ENCODE measurements at places on chromosomes 12 and 14. TPM values are rescaled to one million over a fixed set of nuclear protein-coding genes. Genes with fewer than 3 reads are reported as not detected.

The ACOT6 gene
- total RNA-seq: not detected

The GPRC5D gene
- not detected for total RNA-seq

The KRT3 gene
- total RNA-seq: not detected

The LMNTD1 gene
- not detected for total RNA-seq

The BCL2L2 gene
- 7.1 TPM for total RNA-seq

The SLC4A8 gene
- 0.96 TPM for total RNA-seq

The TGM1 gene
- total RNA-seq: 0.86 TPM

The RIMBP2 gene
- total RNA-seq: not detected

The MYF5 gene
- not detected for total RNA-seq

GRCh38 chr12:77537663-77538062 lies 293.0 kb upstream of the NAV3 start:
- DNase-seq: no peak

GRCh38 chr14:20696764-20697163 lies 8.2 kb downstream of the ANG start:
- no peak for DNase-seq

DNA sequence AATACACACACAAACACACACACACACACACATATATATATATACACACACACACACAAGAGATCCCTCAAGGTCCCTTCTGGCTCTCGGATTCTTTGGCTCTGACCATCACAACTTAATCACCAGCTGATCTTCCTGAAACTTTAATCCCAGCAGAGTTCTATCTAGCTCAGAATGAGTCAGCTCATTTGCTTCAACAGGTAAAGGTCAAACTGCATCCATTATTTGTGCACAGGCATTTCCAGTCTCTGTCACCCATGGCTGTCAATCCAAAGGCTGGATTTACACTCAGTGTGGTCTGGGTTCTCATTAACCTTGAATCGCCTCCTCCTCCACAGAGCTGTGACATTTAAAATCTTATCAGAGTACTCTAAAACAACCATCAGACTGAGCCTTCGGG lies 113.3 kb upstream of the TMPO start:
- DNase-seq: no peak

DNA sequence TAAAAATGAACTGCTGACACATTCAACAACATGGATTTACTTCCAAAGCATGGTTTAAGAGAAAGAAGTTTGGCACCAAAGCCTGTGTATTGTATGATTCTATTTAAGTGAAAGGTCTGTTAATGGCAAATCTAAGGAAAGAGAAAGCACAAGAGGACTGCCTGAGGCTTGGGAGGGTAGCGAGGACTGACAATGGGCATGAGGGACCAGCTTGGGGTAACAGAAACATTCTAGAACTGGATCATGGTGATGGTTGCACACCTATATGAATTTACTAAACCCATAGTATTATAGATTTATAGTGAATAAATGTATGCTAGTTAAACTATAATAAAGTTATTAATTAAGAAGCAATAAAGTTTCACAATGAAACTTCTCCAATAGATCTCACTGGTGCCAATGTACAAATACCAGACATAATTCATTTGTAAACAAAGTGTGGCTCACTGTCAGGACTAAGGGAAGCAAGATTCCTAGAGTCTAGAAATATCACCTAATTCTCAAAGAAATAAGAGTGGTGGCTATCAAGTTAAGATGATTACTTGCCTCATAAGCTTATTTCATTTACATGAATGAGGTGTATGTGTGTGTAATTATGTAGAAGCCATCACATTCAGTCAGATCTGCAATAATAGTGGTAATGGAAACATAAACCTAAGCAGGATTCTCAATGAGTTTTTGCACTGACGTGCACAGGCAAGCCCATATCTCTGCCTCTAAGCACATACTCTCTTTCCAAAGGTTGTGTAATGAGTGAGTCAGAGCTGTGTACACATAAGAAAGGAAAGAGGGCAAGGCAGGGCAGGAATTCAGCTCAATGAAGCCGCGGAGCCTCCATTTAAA lies 353.4 kb downstream of the KCNH5 start:
- DNase-seq: peak; percentile 62

- no peak for DNase-seq
Observed at GRCh38 chr12:105677672-105678071, 347.2 kb downstream of the C12orf75 start.

DNA sequence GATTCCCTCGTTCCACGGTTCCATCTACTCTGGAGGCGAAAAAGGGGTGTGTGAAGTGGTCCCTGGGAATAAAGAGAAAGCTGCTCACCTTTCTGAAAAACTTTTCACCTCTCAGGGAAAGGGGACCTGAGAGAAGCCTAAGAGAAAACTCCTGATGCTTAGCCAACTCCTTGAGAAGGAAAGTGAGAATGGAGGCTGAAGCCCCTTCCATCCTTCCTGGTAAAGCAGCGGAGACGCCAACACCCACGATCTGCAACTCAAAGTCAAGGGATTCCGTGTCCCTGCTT lies 110.0 kb downstream of the ARF6 start:
- no peak for DNase-seq

DNA sequence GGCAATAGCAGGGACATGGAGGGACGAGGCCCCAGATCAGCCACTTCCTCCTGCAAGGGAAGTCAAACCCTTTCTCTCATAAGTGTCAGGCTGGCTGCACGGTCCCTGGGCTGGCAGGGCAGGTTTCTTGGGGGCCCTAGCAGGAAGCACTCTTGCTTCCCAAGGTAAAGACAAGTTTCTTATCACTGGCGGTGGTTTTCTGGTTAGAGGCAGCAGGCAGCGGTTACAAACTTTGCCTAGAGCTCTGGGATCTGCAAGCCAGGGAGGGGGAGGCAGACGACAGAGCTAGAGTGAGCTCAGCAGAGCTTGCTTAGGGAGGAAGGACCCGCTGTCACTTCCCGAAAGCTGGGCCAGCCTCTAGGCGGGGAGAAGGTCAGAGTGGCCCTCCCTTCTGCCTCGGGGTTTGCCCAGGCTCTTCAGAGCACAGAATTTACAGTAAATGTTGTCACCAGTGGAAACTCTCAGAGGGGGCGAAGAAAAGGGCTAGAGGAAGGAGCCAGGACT lies 20.4 kb downstream of the BATF start:
- DNase-seq: no peak

- DNase-seq: peak; percentile 26
Observed at GRCh38 chr12:132030367-132031038, 80.8 kb downstream of the EP400 start.

- no peak for DNase-seq
Observed at GRCh38 chr14:55891692-55892091, 226.5 kb upstream of the PELI2 start.

GRCh38 chr12:67457778-67458665 lies 188.9 kb downstream of the CAND1 start:
- peak; percentile 8 for DNase-seq

GRCh38 chr14:55869397-55870049 lies 248.7 kb upstream of the PELI2 start:
- no peak for DNase-seq

DNA sequence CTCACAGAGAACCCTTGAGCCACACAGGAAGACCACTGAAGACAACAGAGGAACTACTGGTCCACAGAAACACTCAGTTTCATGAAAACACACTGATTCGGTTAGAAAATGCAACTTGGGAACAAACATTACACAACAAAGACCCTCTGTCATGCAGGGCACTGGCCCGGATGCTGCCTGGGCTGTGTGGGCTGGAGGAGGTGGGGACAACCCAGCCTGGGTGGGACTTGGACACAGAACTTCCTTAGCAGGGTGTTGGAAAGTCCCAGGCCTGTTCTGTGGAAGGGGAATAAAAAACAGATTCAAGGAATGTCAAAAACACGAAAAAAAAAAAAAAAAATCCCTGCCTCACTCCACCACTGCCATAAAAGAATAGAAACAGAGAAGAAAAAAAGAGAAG lies 181.0 kb downstream of the MON2 start:
- no peak for DNase-seq

- DNase-seq: no peak
Observed at GRCh38 chr12:120939523-120939922, 35.4 kb upstream of the SPPL3 start.

GRCh38 chr12:28237423-28237822 lies 47.2 kb downstream of the CCDC91 start:
- no peak for DNase-seq

DNA sequence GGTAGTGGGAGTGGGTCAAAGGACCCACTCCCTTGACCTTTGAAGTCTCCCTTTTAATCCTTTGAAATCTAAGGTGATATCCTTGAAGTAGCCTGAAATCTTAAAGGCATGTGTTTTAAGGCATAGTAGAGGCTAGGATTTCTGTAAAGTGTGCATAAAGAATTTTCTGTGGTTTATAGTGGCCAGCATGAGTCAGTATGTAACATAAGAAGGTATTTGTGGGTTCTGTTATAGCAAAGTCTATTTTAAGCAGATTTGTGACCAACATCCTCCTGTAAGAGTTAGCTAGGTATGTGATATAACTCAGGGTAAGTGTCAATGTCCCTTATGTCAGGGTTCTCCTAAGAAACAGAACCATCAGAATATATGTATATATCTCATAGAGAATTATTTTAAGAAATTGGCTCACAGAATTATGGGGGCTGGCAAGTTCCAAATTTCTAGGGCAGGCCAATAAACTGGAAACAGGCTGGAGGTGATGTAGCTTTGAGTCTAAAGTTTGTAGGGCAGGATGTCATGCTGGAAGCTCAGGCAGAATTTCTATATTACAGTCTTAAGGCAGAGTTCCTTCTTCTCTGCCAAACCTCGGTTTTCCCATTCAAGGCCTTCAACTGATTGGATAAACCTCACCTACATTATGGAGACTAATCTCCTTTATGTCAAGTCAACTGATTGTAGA lies 18.7 kb upstream of the EPYC start:
- DNase-seq: no peak

Measured in MG63 (cell line).